NCI-H1105 (cell line): ENCODE measurements at places on chromosomes 2 and 18.

DNA sequence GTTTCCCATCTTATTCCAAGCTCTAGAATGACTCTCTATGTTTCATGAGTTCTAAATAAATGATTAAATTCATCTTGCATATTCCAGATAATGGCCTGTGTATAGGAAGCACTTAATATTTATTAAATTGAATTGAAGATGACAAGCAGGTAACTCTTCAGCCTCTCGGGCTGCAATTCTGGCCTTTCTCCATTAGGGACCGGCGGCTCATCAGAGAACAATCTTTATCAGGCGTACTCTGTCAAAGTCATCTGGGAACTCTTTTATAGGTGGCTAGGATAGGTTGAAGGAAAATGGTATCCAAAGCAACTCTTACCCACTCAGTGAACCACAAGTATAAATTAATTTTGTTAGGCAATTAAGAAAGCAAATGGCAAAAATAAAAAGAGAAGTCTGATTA, 308.5 kb downstream of the NOL4 start:
- DNase-seq: peak; percentile 9

GRCh38 chr2:113848758-113849415, 41.0 kb upstream of the ACTR3 start:
- no peak for DNase-seq

- no peak for DNase-seq
These were observed 4.9 kb upstream of the TTC21B start for GRCh38 chr2:165958313-165958960.

GRCh38 chr2:229930656-229931055, 8.4 kb downstream of the FBXO36 start:
- DNase-seq: no peak

DNA sequence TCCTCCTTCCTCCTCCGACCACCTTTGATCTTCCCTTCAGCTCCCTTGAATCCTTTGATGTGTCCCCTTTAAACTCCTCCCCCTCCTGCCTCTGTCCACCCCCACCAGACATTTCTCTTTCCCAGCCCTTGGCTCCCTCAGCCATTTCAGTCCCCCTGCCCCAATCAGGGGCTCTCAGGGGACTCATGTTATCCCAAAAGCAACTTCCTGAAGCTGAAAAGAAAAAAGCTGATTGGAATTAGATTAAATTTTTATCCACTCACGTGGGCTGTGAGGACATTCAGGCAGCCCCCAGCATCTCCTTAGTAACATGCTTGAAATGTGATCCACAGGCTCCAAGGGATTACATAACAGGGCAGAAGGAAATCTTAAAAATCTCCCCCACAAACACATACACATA, 81.3 kb downstream of the NEURL3 start:
- DNase-seq: no peak

- no peak for DNase-seq
These were observed 400.5 kb downstream of the TMX3 start for GRCh38 chr18:68314403-68314802.

GRCh38 chr2:101751875-101752619, 54.5 kb downstream of the MAP4K4 start:
- DNase-seq: no peak

GRCh38 chr2:2941205-2941604, 436.4 kb downstream of the EIPR1 start:
- DNase-seq: no peak

DNA sequence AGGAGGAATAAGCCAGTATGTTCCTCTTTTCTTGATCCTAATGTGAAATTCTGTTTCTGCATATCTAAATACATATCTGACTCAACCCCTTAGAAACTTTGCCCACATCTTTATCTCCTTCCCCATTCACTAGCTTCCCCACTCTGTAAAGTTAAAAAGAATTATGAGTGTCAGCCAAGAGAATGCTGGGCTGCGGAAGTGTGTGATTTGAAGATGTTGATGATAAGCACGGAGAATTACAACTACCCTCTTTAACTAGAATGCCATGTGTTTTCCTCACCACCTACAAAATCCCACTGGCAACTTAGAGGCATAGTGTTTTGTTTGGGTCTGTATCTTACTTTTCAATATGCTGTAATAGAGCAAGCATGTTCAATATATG, 490.4 kb upstream of the FANCL start:
- no peak for DNase-seq

DNA sequence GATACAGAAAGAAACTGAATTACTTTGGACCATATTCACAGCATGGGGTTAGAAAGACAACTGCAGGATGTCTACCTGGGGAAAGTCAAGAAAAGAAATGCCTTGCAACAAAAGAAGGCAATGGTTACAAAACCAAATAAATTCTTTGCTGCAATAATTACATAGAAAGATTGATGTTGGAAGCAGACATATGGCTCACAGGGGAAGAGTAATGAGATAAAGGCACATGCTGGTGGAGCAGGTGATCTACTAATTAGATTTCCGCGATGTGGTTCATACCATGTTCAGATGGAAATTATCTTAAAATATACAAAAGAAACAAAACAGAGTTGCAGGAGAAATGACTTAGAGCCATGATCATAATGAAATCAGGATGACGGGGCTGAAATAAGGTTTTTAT, 718.8 kb upstream of the PKDCC start:
- DNase-seq: no peak

GRCh38 chr2:222105046-222105445, 193.8 kb downstream of the PAX3 start:
- DNase-seq: no peak

DNA sequence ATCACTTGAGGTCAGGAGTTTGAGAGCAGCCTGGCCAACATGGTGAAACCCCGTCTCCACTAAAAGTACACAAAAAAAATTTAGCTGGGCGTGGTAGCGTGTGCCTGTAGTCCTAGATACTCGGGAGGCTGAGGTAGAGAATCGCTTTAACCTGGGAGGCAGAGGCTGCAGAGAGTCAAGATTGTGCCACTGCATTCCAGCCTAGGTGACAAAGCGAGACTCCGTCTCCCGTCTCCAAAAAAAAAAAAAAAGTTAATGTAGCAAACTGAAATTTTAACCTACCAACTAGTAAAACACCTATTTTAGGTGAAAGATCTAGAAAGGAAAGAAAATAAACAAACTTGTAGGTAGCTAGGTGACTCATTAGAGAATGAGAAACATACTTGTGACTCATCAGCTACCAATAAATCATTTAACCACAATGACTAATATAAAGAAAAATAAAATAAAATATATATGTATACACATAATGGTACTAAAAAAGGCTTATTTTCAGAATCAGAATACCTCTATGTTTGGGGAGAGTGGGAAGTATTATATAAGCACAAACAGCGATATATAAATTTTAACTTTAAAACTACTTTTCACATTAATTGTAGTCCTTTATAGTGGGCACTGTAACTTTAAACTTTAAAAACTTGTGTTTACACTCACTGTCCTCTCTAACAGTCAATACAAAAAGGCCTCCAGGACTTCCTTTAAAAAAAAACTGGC, 36.6 kb downstream of the DARS1 start:
- no peak for DNase-seq
